ENCODE measurements at places on chromosomes 7 and 10. TPM values are rescaled to one million over a fixed set of nuclear protein-coding genes. Genes with fewer than 3 reads are reported as not detected.
A peak's percentile ranks its signal among the peaks of the same experiment; 100 is the strongest.

DNA sequence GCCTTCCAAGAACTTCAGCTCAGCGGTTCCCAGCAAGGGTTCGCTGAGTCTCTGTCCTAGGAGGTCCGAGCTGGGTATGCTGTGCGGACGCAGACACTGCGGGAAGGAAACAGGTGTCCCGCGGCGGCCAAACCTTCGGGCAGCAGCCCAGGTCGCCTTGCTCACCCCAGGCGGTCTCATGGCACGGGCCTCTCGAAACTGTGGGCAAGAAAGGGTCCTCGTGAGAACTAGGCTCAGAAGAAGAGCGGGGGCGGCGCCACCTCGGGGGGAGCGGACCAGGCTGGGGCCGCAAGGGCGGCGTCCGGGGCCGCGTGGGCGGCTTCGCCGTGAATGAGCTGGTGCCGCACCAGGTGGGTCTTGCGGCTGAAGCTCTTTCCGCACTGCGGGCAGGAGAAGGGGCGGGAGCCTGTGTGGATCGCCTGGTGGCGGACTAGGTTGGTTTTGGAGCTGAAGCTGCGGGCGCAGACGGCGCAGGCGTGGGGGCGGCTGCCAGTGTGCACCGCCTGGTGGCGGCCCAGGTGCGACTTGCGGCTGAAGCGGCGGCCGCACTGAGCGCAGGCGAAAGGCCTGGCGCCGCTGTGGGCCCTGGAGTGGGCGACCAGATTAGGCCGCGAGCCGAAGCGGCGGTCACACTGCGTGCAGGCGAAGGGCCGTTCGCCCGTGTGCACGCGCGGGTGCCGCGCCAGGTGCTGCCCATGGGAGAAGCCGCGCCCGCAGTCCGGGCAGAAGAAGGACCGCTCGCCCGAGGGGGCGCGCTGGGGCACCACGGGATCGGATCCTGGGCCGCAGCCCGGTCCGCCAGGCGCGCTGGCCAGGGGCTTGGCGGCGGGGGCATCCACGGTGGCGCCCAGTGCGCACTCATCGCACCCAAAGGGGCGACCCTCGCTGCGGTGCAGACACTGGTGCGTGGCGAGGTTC is 8.6 kb downstream of the ZNF467 start:
- no peaks in the 10 kb centered on the region for H3K4me1 ChIP-seq
- H3K36me3 ChIP-seq = peaks cover 4% of the 10 kb centered on the region
- peaks cover 83% of the 10 kb centered on the region for H3K27me3 ChIP-seq
- no peak overlapping the region for H3K4me3 ChIP-seq
- no peak overlapping the region for H3K27ac ChIP-seq
- DNase-seq = no peak

DNA sequence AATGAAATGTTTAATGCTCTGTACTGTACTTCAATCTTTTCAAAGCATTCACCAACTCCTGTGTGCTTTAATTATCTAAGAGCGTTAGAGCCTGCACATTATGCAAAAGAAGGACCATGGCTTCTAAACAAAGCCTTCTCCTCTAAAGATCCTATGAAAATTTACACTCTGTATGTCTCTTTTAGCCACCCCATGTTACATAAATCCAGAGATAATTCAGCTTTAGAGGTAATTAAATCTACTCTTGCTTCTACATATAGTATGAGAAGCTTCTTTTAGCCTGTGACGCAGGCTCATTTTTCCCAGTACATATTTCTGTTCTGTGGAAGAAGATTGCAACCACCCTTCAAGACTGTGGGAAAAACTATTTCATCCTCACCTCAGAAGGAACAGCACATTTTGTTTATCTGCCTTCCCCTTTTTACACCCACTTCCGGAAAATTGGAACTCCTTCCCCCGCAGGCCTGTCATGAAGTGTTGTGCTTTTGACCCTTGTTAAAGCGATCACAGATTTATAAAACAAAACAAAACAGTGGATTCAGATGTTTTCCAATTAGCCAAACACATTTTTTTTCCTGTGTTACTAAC is 8.1 kb upstream of the TAS2R16 start:
- H3K27me3 ChIP-seq = no peaks in the 10 kb centered on the region
- no peak overlapping the region for H3K27ac ChIP-seq
- no peak overlapping the region for H3K4me3 ChIP-seq

GRCh38 chr10:114499116-114499515 is 94.8 kb upstream of the AFAP1L2 start:
- H3K4me1 ChIP-seq = no peaks in the 10 kb centered on the region
- no peak for DNase-seq
- H3K4me3 ChIP-seq = no peak overlapping the region
- H3K27me3 ChIP-seq = no peaks in the 10 kb centered on the region

DNA sequence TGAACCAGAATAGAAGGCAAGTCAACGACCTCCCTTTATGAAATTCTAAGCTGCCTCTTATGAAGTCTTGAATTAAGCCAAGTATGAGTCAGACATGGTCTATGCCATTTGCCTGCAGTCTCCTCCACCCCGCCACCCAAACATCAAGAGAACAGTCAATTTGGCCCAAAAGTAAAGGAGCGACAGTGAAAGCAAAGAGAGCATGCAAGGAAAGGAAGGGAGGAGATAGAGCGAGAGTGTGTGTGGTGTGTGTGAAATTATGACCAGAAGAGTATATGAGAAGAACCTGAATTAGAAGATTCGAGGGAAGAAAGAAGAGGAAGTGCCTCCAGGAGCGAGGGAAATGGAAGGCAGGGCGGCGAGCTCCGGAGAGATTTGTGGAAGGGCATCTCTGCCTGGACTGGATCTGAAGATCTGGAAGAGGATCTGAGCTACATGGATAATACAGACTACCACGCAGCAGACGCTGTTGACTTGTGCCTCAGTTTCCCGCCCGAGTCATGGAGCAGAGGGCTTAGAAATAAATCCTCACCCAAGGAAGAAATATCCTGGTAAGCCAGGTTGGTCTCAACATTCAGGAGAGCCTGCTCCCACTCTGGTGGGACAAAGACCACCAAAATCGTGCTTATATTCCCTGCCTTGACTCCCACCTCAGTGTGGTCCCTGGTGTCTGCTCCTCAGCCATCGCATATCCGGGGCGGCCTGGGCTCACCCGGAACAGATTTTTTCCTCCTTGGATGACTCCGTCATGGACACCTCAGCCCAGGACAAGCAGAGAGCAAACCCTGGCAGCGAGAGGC is 459 bp downstream of the ZDHHC6 start:
- peaks cover 23% of the 10 kb centered on the region for H3K36me3 ChIP-seq
- DNase-seq = no peak
- H3K4me1 ChIP-seq = peaks cover 9% of the 10 kb centered on the region
- peak overlapping the region; percentile 92 for H3K27ac ChIP-seq

ITPRID1 gene
- 0.95 TPM for total RNA-seq

GIMAP1 gene
- total RNA-seq = not detected

- no peaks in the 10 kb centered on the region for H3K4me1 ChIP-seq
- DNase-seq = no peak
- H3K4me3 ChIP-seq = no peak overlapping the region
- H3K36me3 ChIP-seq = no peaks in the 10 kb centered on the region
- H3K27ac ChIP-seq = no peak overlapping the region
These were observed 33.6 kb downstream of the VSTM4 start for GRCh38 chr10:49081547-49082275.

LOXL4 gene
- 2.6 TPM for total RNA-seq

- H3K36me3 ChIP-seq = peaks cover 43% of the 10 kb centered on the region
- H3K4me3 ChIP-seq = no peak overlapping the region
- H3K27me3 ChIP-seq = peaks cover 13% of the 10 kb centered on the region
- no peak for DNase-seq
- H3K4me1 ChIP-seq = no peaks in the 10 kb centered on the region
These were observed 3.8 kb upstream of the SKIDA1 start for GRCh38 chr10:21529032-21529910.

GRCh38 chr7:131161103-131161502 is 166.6 kb upstream of the MKLN1 start:
- no peaks in the 10 kb centered on the region for H3K36me3 ChIP-seq
- no peak overlapping the region for H3K4me3 ChIP-seq
- peaks cover 10% of the 10 kb centered on the region for H3K4me1 ChIP-seq
- no peak overlapping the region for H3K27ac ChIP-seq

GRCh38 chr7:73606801-73607691 is 17.3 kb downstream of the MLXIPL start:
- peak; percentile 62 for DNase-seq
- no peaks in the 10 kb centered on the region for H3K4me1 ChIP-seq
- H3K36me3 ChIP-seq = no peaks in the 10 kb centered on the region
- peaks cover 6% of the 10 kb centered on the region for H3K27me3 ChIP-seq
- H3K27ac ChIP-seq = no peak overlapping the region

GRCh38 chr10:95434583-95434982 is 126.6 kb downstream of the SORBS1 start:
- no peak overlapping the region for H3K4me3 ChIP-seq
- no peak for DNase-seq
- peaks cover 7% of the 10 kb centered on the region for H3K27me3 ChIP-seq
- no peaks in the 10 kb centered on the region for H3K36me3 ChIP-seq

- no peaks in the 10 kb centered on the region for H3K4me1 ChIP-seq
- DNase-seq = no peak
- no peaks in the 10 kb centered on the region for H3K27me3 ChIP-seq
- no peak overlapping the region for H3K4me3 ChIP-seq
These were observed 21.9 kb downstream of the PDCD4 start for GRCh38 chr10:110893559-110894179.

DNA sequence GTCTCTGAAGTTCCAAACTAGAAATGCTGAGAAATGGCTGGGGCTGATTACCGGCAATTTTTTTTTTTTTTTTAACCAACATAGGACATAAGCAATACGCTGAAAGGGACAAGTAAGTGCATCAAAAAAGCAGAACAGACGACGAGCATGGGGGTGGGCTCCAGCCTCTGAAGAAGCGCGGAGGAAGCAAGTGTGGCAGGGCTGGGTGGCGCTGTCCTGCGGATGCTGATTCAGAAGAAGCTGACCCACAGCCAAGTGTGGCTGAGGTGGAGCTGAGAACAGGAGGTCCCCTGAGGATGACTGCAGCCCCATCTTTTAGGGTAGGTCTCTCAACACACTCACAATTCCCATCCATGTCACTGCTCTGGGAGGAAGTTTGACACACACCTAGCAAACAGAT is 65.6 kb downstream of the CTBP2 start:
- H3K4me1 ChIP-seq = no peaks in the 10 kb centered on the region
- no peak overlapping the region for H3K27ac ChIP-seq
- H3K4me3 ChIP-seq = no peak overlapping the region
- H3K27me3 ChIP-seq = no peaks in the 10 kb centered on the region
- peaks cover 21% of the 10 kb centered on the region for H3K36me3 ChIP-seq

Data from Calu3 (cell line).